Caki2 (cell line): ENCODE measurements at places on chromosomes 3 and 15.

DNA sequence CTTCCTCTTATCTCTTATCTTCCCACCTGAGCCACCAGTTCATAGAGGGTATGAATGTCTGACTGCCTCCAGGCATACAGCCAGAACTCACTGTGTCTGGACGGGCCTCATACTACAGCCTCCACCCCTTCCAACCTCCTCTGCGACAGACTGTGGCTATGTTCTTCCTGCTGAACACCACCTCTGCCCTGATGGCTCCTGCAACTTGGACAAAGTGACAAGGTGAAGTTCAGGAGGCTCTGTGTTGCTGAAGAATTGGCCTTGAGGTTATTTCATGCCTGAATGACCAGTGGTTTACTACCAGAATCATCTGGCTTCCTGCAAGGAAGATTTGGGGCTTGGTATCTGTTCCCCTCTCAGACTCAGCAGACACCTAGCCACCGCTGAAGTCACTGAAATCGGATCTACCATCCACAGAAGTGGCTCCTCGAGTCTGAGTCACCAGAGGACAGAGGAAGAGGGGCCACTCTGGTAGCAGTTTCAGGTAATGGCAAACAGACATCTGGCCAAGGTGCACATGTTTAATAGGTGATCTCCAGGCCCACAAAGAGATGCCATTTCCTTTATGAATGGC is 14.2 kb upstream of the ULK3 start:
- DNase-seq, result no peak

DNA sequence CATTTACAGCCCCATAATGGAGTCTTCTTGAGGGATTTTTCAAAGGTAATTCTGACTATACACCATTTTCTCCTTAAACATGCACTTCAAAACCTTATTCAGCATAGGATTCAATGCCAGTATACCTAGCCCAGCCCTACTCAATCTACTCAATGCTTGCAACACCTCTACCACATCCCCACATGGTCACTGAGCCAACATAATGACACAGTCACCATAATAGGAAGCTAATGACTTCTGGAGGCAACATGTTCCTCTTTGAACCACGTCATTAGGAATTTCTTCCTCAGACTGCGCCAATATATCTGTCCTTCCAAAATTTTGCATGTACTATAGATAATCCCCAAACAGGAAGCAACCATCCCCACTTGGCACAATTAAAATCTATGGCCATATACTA is 153.9 kb upstream of the SETMAR start:
- DNase-seq, result no peak

GRCh38 chr3:177828208-177828565 is 630.9 kb upstream of the TBL1XR1 start:
- DNase-seq, result no peak

DNA sequence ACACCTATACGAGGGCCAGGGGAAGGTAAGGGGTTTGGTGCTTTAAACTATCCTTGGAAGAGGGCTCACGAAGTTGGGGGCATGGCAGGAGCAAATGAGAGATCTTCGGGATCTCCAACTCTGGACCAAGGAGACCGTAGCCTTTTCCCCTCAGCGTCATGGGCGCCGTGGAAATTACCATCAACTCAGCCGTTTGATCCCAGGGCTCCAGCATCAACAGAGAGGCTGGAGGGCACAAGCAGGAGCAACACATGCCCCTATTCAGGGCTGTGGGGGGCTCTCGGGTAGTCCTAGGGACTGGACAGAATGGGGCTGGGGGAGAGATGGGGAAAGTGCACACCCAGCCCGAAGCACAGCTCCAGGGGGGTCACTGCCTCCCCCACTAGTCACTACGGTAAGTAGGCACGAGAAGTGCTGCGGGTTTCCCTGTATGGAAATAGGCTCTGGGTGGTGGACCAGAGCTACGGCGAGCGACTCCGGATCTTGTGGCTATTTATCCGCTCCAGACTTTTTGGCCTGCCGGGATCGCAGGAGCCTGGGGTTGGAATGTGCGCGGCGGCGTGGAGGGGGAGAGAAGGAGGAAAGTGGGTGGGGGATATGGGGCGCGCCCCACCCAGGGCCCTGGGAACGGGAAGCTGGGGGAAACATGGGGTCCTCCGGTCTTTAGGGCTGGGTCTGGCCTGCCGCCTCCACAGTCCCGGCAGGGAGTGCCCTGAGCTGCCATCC is 539 bp upstream of the LAMB2 start:
- peak; percentile 80 for DNase-seq

DNA sequence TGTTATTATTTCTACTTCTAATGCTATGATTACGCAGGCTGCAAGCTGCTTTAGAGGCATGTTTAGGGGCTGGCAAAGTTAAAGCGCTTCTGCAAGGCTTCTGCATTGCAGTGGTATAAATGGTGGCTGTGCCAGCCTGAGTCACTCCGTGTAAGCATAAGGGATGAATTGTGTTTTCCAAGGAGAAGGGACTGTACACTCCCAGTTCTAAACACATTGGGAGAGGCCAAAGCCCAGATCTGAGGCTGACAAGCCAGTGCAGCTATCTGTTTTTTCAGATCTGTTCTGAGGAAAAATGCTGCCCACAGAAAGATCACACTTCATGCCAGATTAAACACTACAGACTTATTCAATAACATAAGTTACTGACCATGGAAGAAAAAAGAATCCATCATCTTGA is 83.8 kb downstream of the PRICKLE2 start:
- DNase-seq, result peak; percentile 71

GRCh38 chr3:58004973-58005372 is 3.2 kb upstream of the FLNB start:
- peak; percentile 49 for DNase-seq

- no peak for DNase-seq
Measured at GRCh38 chr3:10173095-10173925, 8.6 kb downstream of the IRAK2 start.

DNA sequence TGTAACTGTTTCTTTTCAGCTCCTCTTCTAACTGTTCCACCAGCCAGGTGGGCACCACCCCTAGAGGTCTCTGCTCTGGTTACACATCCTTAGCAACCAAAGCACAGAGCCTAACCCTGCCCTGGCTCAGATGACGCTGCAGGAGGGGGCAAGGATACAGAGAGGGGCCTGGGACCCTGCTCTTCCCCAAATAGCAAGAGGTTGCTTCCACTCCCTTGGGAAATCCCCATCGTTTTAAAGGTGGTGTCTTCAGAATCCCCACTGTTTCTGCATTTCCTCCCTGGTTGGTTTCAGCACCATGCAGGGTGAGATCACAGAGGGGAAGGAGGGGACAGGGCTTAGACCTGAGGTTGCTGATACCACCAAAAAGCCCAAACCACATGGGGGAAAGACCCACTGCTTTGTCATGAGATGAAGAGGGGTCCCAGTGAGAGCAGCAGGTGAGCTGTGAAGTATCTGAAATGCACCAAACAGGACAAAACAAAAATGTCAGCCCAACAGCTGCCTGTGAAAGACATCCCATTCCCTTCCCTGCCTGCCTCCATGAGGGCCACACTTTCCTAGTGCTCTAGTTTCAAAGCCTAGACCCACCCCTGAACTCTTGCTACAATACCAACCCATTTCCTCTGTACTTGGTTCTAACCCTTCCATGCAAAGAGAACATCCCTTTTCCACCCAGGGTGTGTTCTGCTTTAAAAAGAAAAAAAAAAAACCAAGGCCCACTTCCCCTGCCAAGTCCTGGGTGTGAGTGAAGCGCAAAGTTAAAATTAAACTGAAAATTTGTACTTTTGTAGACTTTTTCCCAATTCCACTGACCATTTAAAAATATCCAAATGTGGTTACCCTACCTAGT is 29.0 kb downstream of the ANP32A start:
- no peak for DNase-seq

DNA sequence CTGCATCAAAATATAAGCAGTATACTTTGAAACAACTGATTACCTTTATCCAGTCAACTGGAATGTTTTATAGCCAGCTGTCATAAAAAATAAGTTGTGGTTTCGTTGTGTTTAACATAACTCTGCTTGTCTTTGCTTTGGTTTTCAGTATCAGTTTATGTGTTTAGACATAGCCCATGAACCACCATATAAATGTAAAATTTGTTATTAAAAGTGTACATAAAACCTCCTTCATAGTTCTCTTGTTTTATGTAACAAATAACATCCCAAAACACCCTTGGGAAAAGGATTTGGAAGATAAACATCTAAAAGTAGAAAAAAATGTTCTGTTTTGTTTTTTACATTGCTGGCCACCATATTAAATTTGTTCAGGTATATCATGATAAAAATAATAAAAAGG is 347.0 kb upstream of the PROK2 start:
- no peak for DNase-seq

DNA sequence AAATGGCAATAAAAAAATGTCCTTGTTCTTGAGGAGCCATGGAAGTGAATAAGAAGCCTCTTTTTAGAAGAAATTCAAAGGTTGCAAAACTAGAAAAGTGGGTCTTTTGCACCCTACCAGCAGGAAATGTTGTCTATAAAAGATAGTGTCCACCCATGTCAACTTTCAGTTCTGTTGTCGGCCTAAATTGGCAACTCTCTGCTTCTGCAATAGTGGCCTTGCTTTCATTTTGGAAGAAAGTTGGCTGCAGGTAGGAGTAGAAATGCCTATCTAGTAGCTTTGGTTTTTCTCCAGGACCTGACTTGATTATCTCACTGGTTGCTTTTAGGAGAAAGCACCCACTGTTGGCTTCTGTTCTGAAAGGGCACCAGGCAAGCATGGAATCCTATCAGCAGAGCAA is 85.4 kb downstream of the TMEM108 start:
- no peak for DNase-seq

- no peak for DNase-seq
Measured at GRCh38 chr15:90860450-90860849, 7.9 kb upstream of the FURIN start.

DNA sequence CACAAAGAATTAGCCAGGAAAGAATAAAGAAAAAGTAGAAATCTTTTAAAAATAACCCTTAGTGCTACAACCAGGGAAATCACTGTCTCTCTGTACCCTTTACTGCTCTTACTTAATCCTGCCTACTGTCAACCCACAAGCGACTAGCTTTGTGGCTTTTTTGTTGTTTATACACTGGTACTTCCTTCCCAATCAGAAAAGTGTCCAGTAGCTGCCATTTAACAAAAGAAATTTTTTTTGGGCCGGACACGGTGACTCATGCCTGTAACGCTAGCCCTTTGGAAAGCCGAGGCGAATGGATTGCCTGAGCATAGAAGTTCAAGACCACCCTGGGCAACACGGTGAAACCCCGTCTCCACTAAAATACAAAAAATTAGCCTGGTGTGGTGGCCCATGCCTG is 13.8 kb upstream of the FAM219B start:
- no peak for DNase-seq

- DNase-seq, result no peak
Measured at GRCh38 chr3:56368846-56369245, 99.4 kb downstream of the ERC2 start.

DNA sequence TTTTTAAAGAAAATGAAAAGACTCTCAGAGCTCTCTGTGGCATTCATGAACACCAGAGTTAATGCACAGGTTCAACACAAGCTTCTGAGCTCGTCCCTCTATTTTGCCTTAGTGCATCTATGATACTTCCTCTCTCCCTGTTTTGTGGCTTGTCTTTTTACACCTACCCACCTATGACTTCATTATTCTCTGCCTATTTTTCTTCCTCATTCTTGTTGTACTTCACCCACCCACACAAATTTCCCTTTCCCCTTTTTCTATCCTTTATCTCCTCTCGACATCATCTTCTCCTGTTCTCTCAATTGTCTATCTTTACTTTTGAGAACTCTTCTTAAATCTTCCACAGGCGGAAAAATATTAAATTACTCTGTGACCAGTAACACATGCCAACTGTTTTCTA is 48.6 kb downstream of the OR5H15 start:
- no peak for DNase-seq

GRCh38 chr3:151425627-151426340 is 35.1 kb downstream of the IGSF10 start:
- no peak for DNase-seq

GRCh38 chr3:10522646-10523303 is 17.4 kb upstream of the ATP2B2 start:
- DNase-seq, result no peak

DNA sequence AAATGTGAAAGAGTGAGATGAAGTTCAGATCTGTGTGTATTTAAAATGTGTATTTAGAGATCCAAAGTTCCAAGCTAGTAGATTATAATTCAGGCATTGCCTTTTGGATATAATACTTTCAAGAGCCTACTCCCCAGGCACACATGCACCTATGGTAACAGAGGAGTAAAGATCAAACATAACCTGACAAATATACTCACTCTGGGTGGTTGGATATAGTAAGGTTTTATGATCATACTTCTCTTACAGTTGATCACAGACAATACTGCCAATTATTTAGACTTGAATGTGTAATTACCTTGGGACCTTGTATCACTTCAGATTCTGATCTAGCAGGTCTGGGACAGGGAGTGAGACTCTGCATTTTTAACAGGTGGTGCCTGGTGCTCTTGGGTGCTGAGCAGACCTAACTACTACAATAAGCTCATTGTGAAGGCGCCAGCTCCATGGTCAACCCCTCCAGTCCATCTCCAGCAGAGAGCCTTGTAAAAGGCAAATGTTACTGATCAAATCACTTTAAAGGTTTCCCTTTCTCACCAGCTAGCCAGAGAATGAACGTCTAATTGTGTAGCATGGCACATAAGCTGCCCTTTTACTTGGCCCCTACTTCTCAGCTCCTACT is 55.5 kb downstream of the NBEAL2 start:
- DNase-seq, result no peak

DNA sequence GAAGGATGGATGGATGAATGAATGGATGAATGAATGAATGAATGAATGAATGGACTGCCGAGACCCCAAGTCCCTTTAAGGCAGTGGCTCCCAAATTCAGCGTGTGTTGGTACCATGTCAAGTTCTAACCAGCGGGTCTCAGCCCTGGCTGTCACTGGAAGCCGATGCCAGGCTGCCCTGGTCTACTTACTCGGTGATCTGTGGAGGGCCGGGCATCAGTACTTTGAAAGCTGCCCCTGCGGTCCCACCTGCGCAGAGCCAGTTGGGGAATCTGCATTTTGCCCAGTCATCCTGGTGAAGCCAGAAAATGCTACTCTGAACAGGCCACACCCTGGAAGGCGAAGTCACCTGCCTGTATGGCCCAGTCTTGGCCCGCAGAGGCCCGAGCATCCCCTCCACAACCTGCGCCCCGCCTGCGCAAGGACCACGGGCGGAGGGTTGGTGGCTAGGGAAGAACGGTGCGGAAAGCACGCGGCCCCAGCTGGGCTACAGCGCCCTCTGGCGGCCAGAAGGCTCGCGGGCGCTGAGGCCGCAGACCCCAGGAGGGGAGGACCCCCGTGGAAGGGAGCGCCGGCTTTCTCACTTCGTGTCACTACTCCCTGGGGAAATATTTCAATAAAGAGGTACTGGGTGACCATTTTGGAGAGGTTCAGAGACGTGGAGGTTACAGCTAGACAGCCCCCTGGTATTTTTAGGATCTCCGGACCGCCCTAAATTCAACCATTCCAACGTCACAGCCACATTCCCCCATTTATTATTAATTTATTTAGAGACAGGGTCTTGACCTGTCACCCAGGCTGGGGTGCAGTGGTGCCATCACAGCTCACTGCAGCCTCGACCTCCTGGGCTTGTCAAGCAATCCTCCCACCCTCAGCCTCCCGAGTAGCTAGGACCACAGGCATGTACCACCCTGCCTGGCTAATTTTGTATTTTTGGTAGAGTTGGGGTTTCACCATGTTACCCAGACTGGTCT is 34.9 kb downstream of the PRKCD start:
- no peak for DNase-seq

GRCh38 chr3:157479464-157480243 is 23.6 kb downstream of the VEPH1 start:
- no peak for DNase-seq

GRCh38 chr3:52006017-52006819 is 10.5 kb upstream of the RPL29 start:
- DNase-seq, result no peak
